EH (cell line): ENCODE measurements at places on chromosomes 3 and 15.

GRCh38 chr3:157166115-157166514 is 6.2 kb upstream of the CCNL1 start:
- DNase-seq = no peak

GRCh38 chr15:101522621-101523559 is 33.4 kb upstream of the PCSK6 start:
- DNase-seq = no peak

DNA sequence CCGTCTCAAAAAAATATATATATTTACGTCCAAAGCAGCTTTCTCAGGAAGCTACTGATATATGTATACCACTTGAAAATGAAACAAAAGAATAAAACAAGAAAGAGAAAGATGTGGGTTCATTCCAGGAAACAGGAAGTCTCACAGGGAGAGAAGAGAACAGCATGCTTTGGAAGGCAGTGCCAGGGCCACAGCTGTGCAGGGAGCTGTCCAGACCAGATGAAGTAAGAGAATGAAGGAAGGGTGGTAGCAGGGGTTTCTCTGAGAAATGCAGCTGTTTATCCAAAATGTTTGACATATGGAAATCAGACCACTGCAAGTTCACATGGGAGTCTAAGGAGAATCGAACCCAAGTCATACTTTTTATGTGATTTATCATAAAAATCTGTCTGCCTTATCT is 8.9 kb upstream of the GPR27 start:
- no peak for DNase-seq

DNA sequence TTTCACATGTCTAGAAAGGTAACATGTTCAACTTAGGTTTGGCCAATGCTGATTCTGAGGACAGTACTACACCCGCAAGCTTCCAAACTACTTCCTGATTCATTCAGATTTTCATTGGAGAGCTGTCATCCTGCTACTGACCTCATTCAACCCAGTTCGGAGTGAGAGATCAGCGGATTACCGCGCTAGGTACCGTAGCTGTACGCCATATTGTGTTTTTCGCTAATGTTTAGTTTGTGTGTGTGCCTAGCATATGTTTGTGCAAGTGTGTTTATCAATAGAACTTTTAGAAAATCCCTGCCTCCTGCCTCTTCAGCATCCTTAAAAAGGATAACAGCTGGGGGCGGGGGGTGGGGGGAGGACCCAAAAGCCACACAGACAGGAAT is 1.1 kb downstream of the ZBTB20 start:
- DNase-seq = peak; percentile 83

GRCh38 chr3:149768704-149769103 is 16.4 kb upstream of the COMMD2 start:
- no peak for DNase-seq
